Stimulated activated CD8-positive, alpha-beta memory T cell treated with anti-CD3 and anti-CD28 coated beads, Interleukin-4, amount 100 ng/mL, for 1 hour (primary cell): ENCODE measurements at places on chromosomes 7 and 10.

GRCh38 chr7:36659172-36659516 is 65.2 kb downstream of the AOAH start:
- no peak for DNase-seq

DNA sequence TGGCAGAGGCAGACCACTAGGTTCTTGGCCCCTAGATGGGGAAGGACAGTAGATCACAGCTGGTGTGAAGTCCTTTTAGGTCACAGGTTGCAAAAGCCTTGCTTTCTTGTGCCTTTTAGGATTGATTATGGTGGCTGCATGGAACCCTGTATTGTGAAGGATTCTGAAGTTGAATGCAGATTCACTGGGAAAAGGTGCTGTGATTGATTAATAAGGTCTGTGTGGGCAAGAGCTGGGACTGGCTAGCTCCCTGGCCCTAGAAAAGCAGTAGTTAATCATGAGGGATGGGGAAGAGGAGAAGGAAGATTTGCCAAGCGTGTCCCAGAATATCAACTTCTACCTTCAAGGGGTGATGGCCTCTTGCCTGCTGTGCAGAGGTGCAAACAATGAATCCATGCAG is 105.5 kb downstream of the CDH23 start:
- DNase-seq, result no peak

- DNase-seq, result no peak
Measured at GRCh38 chr7:106347229-106347833, 62.5 kb upstream of the NAMPT start.

DNA sequence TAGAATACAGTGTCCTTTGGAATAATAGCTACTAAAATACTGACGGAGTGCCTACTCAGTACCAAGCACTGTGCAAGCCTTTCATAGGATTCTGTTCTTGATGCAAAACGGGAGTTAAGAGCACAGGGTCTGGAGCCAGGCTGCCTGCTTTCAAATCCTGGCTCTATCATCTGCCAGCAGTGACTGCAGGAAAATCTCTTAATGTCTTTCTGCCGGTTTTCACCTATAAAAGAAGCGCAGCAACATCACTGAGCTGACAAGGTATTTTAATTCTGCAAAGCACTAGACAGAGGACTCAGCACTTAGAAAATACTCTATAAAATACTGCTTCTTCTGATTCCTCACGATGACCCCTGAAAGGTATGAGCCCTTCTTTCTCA is 659 bp downstream of the FIGNL1 start:
- no peak for DNase-seq

DNA sequence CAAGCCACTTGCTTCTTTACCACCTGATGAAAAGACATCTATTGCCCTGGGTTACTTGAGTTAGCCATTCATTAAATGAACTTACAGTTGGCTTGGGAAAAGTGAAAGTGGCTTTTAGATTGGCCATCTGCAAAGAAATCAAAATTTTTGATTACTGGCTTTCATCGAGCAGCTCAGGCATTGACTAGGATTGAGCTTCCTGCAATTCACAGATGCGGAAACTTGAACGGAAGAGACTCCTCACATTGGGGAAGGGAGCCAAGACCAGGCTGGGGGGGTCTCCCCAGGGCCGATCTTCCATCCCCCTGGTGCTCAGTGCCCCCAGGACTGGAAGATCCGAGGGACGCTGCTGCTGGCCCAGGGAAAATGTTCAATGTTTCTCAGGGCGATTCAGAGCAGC is 145.4 kb downstream of the PIP4K2A start:
- DNase-seq, result no peak

DNA sequence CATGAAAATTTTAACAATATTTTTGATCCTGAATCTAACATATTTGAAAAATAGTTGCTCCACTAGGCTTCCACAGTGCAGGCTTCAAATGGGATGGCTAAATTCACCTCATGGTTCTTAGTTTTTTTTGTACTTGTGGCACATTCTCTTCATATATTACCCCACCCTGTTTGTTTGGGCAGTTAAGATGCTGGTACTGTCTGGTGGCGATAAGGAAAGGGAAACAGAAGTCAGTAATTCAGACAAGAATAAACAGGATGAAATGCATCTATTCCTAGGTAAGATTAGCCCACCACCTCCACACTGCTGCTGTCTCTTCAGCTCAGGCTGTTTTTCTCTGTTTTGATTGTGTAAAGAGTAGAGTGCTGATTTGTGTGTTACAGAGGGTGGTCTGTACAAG is 44.2 kb downstream of the GLRX3 start:
- no peak for DNase-seq
